ENCODE measurements at places on chromosomes 13 and 19.

GRCh38 chr19:1752009-1752756 is 1.1 kb upstream of the ONECUT3 start:
- DNase-seq = no peak

- no peak for DNase-seq
Observed at GRCh38 chr13:20582026-20582425, 15.1 kb downstream of the IFT88 start.

GRCh38 chr19:23554548-23554947 is 132.5 kb downstream of the ZNF675 start:
- no peak for DNase-seq

DNA sequence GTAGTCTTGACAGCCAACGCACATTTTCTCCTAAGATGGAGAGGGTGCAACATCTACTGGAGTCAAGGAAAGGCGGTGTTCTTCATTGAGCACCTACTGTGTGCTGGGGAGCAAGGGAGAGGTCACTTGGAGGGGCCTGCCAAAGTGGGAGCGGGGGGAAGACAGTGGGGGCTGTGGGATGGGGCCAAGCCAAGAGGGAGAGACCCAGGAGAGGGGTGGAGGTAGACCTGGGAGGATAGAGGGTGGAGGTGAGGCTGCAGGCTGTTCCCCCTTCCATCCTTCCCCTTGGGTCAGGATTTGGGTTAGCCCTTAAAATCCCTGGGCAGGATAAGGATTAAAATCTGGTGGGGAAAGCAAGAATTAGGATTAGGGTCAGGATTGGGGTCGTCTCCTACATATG is 1.7 kb upstream of the PLPP2 start:
- DNase-seq = no peak

GRCh38 chr19:33465834-33466233 is 55.8 kb downstream of the PEPD start:
- no peak for DNase-seq

DNA sequence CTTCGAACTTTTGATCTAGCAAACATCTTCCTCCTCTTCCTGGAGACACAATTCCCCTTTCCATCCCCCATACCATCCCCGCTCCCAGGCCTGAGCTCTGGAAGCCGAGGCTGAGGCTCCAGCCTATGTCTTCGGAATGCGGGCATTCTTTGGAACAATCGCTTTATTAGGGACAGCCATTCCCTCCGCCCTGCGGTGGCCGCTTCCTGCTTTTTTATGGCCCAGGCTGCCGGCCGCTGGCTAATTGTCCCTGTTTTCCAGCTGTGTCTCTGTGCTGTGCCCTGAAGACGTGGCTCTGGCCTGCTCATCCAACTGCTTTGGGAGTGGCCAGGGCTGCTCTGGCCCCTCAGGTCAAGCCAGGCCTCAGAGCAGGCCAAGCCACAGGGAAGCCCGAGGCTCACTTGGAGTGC is 2.1 kb upstream of the CDX2 start:
- DNase-seq = no peak

GRCh38 chr19:53892981-53893325 is 11.0 kb downstream of the PRKCG start:
- DNase-seq = no peak

GRCh38 chr19:9796113-9796773 is 22.6 kb downstream of the FBXL12 start:
- peak; percentile 91 for DNase-seq

DNA sequence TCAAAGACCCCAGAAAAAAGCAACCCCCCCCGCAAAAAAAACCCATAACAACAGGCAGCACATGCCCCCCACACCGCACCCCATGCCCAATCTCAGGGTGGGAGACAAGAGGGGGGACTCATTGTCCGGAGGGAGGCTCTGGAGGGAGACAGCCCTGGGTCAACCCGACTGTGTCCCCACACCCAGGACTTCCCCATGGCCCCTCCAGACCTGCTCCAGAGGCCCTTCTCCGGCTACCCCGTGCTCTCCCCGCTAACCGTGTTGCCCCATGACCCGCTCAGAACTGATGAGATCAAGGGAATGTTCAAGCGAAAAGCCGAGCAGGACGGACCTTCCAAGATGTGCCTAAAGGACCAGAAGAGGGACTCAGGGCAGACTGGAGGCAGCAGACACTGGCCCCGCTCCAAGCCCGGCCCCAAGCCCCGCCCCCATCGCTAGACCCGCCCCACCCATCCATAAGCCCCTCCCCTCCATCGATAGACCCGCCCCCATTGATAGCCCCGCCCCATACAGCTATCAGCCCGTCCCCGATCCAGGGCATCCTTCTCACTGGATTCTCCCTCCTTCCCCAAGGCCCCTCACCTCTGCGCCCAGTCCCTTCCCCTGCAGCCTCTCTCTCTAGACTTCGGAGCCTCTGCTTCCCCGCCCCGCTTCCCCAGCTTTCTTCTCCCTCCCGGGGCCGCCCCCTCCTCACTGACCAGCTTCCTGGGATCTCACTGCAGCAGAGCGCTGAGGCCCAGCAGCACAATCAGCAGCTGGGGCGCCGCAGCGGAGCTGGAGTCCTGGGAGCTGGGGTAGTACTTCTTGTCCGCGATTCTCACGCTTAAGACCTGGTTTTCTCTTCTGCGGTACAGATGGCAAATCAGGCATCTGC is 2.2 kb downstream of the BST2 start:
- no peak for DNase-seq

GRCh38 chr19:15126131-15126910 is 19.1 kb downstream of the SYDE1 start:
- DNase-seq = no peak

DNA sequence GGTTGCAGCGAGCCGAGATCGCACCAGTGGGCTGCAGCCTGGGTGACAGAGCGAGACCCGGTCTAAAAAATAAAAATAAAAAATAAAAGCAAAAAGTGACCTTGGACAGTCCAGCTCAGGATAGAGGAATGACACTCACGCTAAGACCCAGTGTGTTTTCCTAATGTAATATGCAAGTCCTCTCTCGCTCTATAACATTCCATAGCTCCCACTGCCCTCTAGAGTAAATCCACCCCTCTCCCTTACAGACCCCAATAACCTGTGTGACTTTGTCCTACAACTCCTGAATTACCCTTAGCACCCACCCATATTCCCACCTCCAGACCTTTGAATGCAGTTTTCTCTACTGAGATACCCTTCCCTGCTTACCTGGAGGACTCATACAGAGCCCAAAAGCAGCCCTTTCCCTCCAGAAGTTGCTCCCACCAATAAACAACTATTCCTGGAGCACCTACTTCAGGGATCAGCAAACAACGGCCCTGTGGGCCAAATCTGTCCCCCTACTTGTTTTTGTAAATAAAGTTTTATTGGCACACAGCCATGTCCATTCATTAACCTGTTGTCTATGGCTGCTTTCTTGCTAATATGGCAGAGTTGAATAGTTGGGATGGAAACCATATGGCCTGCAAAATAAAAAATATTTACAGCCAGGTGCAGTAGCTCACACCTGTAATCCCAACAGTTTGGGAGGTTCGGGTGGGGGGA is 39.8 kb upstream of the PTPRS start:
- no peak for DNase-seq

DNA sequence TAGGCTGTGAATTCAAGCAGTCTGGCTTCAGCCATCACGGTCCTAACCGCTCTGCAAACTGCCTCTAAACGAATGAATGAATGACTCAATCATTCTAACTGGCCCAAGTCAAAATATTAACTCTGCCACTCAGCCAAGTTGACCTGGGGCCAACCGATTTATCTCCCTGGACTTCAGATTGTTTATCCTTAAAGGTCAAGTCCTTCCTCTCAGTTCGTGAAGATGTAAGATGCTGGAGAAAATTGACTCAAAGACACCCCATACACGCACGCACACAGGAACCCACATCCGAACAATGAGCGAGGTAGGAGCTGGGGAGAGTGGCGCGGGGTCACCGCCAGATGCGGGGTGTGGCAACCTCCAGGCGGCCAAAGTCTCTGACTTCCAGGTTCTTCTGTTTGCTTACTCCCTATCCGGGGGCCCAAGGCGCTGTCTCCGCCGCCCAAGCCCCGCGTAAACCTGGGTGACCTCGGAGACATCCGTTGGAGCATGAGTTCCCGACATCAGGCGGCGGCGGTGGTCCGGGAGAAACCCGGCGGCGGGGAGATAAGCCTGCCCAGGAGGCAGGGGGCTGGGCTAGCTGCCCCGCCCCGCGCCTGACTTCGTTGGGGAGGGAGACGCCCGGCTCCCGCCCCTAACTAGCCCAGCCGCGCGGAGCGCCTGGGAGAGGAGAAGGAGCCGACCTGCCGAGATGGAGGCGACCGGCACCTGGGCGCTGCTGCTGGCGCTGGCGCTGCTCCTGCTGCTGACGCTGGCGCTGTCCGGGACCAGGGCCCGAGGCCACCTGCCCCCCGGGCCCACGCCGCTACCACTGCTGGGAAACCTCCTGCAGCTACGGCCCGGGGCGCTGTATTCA is at the start of gene CYP2S1:
CYP2S1 (plus strand) TSS at position 646 of the 856 bp plus-strand sequence; CDS start at position 692, 46 bp downstream.
- no peak for DNase-seq

DNA sequence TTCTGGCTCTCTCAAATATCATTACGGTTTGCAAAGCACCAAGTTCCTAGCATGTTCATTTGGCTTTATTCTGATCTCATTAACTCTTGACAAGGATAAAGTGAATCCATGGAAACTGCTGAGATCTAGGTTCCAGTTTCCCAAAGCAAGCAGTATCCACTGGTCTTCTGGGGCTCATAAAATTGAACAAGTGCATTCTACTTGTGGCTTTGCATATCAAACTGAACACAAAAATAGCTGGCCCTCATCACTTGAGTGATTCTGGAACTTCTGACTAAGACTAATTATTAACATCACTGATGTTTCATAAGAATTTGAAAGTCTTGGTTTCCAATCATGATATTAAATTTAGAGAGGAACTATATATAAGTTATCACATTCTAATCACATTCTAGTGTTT is 6.3 kb upstream of the KCTD12 start:
- DNase-seq = no peak

- no peak for DNase-seq
Observed at GRCh38 chr19:36182612-36183244, 30.5 kb upstream of the COX7A1 start.

GRCh38 chr13:79307866-79308298 is 98.2 kb downstream of the RBM26 start:
- no peak for DNase-seq

DNA sequence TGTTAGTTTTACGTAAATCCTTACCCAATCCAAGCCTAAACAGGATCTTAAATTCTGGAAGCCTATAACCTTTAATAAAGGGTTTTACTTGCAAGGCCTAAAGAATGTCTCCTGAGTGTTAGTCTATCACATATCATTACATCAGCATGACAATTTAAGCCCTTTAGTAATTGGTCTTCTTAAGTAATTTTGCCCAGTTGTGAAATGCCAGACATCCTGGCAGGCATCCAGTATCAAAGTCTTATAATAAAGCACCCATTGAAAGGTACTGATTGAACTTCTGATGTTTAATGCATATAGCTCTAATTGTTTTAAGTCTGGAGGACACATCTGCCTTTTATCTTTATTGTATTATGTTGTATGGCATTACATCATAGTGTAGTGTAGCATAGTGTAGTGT is 1078.9 kb downstream of the SLITRK1 start:
- DNase-seq = no peak

DNA sequence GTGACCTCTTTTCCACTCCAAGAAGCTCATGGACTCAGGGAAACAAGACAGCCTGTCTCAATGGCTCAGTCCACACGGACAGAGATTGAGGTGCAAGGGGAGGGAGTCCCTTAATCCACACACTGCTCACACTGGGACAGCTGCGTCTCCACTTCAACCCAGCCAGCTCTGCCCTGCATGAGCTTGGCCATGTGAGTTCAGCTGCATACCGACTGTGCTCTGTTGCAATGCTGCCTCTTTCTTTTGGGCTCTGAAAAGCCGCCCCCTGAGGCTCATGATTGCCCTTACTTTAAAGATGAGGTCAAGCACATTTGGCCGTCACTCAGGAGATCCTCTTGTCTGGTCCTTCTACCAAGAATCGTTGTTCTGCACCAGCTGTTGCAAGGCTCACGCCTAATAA is 64.8 kb upstream of the KCTD15 start:
- no peak for DNase-seq

GRCh38 chr13:37364956-37365355 is 233.6 kb downstream of the POSTN start:
- no peak for DNase-seq

DNA sequence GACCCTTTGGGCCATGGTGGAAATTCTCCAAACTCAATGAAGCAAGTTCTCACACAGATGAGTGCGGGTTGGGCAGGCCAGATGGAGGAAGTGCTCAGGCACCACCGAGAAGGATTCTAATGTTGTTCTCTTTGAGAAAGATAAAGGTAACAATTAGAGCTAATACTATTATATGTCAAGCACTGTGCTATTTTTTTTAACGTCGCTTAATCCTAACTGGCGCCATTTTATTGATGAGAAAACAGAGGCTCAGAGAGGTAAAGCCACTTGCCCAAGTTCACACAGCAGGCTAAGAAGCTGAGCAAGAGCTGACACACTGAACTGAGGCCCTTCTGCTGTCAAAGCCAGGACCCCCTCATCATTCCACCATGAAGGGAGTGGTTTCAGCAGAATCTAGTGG is 1.0 kb downstream of the FBL start:
- no peak for DNase-seq

DNA sequence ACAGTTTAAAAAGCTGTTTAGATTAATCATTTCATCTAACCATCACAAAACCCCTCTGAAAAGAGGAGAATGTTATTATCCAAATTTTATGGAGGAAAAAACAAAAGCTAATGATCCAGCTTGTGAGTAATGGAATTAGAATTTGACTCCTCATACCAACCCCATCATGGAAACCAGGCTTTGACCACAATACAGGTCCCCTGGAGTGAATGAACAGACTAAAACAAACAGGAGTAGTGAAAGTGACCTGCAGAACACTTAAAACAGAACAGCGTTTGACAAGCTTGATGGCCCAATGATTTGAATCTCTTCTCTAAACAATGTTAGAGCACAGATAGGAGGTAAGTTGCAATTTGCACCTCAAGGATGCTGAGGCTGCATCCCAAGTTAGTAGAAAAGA is 230.0 kb downstream of the DCT start:
- DNase-seq = no peak

DNA sequence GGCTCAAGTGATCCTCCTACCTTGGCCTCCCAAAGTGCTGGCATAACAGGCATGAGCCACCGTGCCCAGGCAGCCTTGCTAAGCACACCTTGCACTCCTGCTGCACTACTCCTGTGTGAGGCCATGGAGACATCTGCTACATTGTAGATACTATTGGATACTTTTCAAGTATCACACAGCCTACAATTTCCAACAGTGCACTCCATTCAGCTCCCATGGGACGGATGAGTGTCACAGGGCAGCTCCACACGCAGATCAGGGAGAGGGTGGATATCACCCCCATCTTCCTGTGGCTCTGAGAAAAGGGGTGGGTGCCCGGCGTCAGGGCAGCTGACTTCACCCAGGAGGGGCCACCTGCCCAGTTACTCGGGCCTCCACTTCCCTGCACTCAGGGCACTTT is 39.1 kb upstream of the CCNE1 start:
- no peak for DNase-seq

All from CD4-positive, alpha-beta T cell treated with Interleukin-1 beta for 1 hour (primary cell).